ENCODE measurements at places on chromosomes 11 and 22. TPM values are rescaled to one million over a fixed set of nuclear protein-coding genes. Genes with fewer than 3 reads are reported as not detected.

Gene TIGD3
- total RNA-seq, result 2.4 TPM

Gene PTPRCAP
- total RNA-seq, result 1.4 TPM

Gene LRRC74B
- not detected for total RNA-seq

Gene OR8D4
- total RNA-seq, result not detected

Gene CYB561A3
- 34.1 TPM for total RNA-seq

GRCh38 chr22:29607426-29607825, 4.0 kb downstream of the NF2 start:
- H3K4me3 ChIP-seq, result no peak overlapping the region
- peaks cover 16% of the 10 kb centered on the region for H3K36me3 ChIP-seq
- DNase-seq, result no peak
- H3K27me3 ChIP-seq, result no peaks in the 10 kb centered on the region
- peaks cover 16% of the 10 kb centered on the region for H3K4me1 ChIP-seq
- H3K27ac ChIP-seq, result no peak overlapping the region

DNA sequence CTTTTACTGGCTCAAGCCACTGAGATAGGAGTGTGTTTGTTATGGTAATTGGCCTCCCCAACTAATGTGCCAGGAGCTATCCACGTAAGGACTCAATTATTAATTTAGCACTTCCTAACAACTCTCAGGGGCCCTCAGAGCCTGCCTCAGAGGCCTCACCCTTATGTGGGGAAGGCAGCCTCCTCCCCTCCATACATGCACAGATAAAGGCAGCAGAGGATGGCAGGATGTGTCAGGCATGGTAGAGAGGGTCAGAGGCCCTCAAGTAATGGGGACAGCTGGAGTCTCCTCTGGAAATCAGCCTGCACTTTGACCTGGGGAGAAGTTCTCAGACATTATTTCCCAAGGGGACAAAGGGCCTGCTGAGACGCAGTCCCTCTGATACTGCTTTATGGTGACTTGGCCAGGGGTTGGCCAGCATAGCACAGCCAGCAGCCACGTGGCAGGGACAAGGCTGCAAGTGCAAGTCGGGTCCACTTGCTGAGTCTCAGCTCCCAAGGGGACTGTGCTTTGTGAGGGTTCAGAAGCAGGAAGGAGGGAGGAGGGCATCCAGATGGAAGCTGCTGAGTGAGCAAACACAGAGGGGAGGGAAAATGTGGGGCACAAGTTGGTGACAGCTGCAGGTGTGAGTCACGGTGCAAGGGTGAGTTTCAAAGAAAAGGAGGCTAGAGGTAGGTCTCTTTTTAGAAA, 17.0 kb downstream of the MOGAT2 start:
- no peak overlapping the region for H3K4me3 ChIP-seq
- no peaks in the 10 kb centered on the region for H3K36me3 ChIP-seq
- no peak for DNase-seq
- no peaks in the 10 kb centered on the region for H3K4me1 ChIP-seq

DNA sequence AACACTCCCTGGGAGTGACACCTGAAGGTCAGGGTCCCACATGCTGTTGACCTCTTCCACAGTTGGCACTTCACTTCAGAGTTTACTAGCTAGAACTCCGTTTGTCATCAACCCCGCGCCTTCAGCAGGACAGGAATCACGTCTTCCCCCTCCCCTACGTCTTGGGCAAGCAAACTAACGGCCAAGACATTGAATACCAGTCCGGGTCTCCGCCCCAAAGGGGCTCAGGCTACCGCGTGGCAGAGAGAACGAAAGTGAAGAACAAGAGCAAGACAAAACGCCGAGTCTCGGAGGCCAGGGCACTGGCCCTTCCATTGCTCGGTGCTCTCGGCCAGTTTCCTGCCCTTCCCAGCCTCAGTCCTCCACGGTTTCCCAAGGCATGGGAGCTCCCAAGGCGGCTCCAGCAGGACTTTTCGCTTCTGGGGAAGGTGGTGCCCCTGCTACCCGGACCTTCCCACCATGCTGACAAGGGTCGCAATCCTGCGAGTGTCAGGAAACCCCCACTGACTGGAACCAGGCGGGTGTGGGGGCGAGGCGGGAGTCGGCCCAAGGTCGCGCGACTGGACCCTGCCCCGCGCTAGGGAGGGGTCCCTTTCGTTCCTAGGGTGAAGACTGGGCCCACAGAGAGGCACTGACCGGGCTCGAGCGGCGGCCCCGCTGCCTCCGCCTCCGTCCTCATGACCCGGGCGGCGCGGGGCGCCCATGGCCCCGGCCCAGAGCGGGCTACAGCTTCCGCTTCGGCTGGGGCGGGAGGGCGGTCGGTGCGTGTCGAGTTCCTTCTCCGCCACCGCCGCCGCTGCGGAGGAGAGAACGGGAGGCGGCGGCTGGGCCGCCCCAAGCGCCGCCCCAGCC, at the start of gene GUCD1:
GUCD1 (minus strand) TSS at position 826 of the 852 bp plus-strand sequence; CDS start at position 679, 147 bp downstream.
- peak within 1 kb of the TSS; percentile 95 for H3K4me3 ChIP-seq
- peaks cover 11% of the 10 kb centered on the region for H3K4me1 ChIP-seq
- peak within 1 kb of the TSS; percentile 87 for H3K27ac ChIP-seq
- H3K27me3 ChIP-seq, result no peaks in the 10 kb centered on the region
- H3K36me3 ChIP-seq, result peaks cover 20% of the 10 kb centered on the region

DNA sequence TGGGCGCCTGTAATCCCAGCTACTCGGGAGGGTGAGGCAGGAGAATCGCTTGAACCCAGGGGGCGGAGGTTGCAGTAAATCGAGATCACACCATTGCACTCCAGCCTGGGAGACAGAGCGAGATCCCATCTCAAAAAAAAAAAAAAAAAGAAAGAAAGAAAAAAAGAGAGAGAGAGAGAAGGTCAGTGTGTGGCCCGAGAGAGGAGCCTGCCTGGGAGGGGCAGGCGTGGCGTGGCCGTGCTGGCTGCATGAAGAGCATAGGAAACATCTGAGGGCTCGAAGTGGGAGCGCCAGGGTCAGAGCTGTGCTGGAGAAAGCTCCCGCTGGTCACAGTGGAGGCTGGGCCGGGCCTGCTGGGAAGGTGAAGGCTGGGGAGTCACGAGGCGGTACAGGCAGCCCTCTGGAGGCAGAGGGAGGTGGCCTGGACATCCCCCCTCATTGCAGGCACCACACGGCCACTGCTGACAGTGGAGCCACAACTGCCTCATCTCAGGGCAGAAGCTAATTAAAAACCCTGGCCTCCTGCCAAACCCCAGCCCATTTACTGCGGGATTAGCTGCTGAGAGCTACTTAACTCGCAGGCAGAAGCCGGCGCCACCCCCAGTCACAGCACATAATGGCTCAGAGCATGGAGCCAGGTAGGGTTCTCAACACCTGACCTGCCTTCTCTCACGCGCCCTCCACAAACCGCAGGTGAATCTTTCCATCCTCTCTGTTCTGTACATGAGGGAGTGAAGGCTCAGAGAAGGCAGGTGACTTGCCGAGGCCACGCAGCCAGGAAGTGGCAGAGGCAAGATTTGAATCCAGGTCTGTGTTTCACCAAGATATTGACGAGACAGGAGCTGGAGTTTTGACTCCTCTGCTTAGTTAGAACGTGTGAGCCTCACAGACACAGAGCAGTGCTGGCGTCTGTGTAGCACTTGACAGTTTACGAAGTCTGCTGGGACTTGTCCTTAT, 32.6 kb downstream of the NFAM1 start:
- H3K27ac ChIP-seq, result no peak overlapping the region
- H3K4me3 ChIP-seq, result no peak overlapping the region
- no peaks in the 10 kb centered on the region for H3K36me3 ChIP-seq
- no peak for DNase-seq
- no peaks in the 10 kb centered on the region for H3K27me3 ChIP-seq

DNA sequence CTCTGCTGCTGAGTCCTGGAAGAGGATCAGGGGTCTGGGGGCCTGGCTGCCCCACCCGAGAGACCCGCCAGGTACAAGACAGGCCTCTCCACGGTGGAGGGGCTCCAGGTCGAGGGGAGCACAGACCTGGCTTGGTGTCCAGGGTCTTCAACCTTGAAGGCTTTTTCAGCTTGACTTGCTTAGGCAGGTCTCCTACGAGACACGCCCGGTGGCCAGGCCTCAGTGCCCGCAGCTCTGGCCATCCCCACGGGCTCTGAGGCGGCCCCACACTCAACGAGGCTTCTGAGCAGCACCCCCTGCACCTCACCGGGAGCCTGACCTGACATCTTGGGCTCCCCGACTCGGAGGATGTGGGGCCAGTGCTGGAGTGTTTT, 6.6 kb upstream of the PLXNB2 start:
- H3K4me3 ChIP-seq, result no peak overlapping the region
- no peak for DNase-seq
- H3K27ac ChIP-seq, result no peak overlapping the region
- no peaks in the 10 kb centered on the region for H3K27me3 ChIP-seq
- H3K4me1 ChIP-seq, result no peaks in the 10 kb centered on the region
- no peaks in the 10 kb centered on the region for H3K36me3 ChIP-seq

DNA sequence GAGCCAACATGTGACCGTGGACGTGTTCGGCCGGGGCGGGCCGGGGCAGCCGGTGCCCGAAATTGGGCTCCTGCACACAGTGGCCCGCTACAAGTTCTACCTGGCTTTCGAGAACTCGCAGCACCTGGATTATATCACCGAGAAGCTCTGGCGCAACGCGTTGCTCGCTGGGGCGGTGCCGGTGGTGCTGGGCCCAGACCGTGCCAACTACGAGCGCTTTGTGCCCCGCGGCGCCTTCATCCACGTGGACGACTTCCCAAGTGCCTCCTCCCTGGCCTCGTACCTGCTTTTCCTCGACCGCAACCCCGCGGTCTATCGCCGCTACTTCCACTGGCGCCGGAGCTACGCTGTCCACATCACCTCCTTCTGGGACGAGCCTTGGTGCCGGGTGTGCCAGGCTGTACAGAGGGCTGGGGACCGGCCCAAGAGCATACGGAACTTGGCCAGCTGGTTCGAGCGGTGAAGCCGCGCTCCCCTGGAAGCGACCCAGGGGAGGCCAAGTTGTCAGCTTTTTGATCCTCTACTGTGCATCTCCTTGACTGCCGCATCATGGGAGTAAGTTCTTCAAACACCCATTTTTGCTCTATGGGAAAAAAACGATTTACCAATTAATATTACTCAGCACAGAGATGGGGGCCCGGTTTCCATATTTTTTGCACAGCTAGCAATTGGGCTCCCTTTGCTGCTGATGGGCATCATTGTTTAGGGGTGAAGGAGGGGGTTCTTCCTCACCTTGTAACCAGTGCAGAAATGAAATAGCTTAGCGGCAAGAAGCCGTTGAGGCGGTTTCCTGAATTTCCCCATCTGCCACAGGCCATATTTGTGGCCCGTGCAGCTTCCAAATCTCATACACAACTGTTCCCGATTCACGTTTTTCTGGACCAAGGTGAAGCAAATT, 1.8 kb downstream of the FUT4 start:
- DNase-seq, result no peak
- peaks cover 8% of the 10 kb centered on the region for H3K4me1 ChIP-seq
- H3K4me3 ChIP-seq, result peak overlapping the region; percentile 66

- no peak for DNase-seq
- no peak overlapping the region for H3K27ac ChIP-seq
- H3K4me3 ChIP-seq, result no peak overlapping the region
Observed at GRCh38 chr11:99537681-99538080, 516.9 kb downstream of the CNTN5 start.

All from HCT116 (cell line).